ENCODE measurements at places on chromosomes 12 and 14.

GRCh38 chr12:84843593-84844144 is 68.9 kb downstream of the SLC6A15 start:
- DNase-seq = no peak

DNA sequence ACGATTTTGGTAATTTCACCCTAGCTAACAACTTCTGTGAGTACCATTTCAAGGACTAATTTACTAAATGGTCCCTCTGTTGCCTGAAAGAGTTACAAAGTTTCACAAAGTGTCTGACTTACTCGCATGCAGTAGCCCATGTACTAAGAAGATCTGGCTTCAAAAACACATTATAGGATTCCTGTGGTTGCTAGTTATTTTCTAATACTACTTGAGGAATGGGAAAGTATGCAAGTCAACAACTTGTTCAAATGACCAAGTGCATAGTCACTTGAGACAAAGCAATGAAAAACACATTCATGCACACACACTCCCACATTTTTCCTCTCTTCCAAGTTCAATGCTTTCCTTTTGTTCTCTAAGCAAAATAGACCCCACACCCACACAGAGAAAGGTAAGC is 219.7 kb upstream of the TMPO start:
- no peak for DNase-seq

GRCh38 chr12:49487605-49488004 is 51.2 kb upstream of the KCNH3 start:
- no peak for DNase-seq

- no peak for DNase-seq
These were observed 16.9 kb upstream of the MYF6 start for GRCh38 chr12:80690513-80690912.

DNA sequence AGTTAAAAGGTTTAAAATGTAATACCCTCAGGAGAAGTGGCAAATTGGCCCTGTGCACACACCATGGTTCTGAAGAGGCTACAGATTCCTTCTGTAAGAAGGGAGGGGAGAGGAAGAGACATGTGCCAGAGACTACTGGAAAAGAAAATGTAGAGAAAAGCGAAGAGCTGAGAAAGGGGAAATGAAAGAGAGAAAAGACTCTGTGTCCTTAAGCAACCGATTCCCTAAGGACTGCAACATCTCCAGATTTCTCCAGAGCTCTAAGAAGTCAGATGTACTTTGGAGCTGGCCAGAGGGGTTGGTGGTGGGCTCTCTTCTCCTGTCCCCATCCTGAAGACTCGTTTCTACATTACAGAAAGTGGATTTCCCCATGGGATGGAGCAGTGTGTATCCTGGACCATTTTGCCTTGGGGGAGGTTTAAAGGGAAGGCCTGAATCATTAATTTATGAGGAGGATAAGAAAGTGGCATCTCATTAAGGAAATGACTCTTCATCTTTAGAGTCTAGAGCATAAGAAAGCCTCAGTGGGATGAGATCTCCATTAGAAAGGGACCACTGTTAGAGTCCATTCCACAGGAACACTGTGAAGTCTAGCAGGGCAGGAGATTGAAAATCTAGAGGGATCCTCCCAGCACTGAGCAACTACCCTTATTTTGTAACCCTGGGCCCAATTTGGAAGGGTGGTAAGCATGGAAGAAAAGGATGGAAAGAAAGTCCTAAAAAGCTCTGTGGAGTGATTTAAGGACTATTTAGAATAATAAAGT is 45.5 kb upstream of the FUT8 start:
- DNase-seq = no peak

GRCh38 chr12:78641837-78642423 is 222.6 kb upstream of the SYT1 start:
- DNase-seq = no peak

GRCh38 chr14:26729851-26730250 is 132.0 kb upstream of the NOVA1 start:
- no peak for DNase-seq

- no peak for DNase-seq
These were observed 85.0 kb downstream of the SYNE3 start for GRCh38 chr14:95431199-95432143.

- no peak for DNase-seq
These were observed 6.2 kb upstream of the KRT86 start for GRCh38 chr12:52268212-52268611.

- no peak for DNase-seq
These were observed 50.4 kb upstream of the RIN3 start for GRCh38 chr14:92463141-92463540.

DNA sequence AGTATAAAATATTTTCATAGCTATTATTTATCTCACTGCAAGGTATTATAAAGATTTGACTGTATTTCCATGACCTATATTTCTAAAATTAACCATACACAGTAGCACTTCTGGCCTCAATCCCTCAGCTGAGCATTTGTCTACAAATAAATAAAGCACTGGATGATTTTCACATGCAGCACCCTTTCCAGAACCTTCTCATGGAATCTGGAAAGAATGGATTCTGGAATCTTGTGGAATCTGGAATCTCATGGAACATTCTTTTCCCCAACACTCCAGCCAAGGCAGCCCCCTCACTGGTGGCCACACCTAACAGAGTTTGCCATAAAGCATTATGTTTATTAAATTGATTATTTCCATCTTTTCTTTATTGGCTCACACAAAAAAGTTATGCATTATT is 199.2 kb downstream of the MSRB3 start:
- no peak for DNase-seq

- DNase-seq = no peak
These were observed 10.8 kb downstream of the MTERF2 start for GRCh38 chr12:106975993-106976658.

- peak; percentile 70 for DNase-seq
These were observed 198.2 kb downstream of the TSPAN9 start for GRCh38 chr12:3275171-3276041.

- DNase-seq = no peak
These were observed 57.1 kb downstream of the NUAK1 start for GRCh38 chr12:106081606-106082005.

DNA sequence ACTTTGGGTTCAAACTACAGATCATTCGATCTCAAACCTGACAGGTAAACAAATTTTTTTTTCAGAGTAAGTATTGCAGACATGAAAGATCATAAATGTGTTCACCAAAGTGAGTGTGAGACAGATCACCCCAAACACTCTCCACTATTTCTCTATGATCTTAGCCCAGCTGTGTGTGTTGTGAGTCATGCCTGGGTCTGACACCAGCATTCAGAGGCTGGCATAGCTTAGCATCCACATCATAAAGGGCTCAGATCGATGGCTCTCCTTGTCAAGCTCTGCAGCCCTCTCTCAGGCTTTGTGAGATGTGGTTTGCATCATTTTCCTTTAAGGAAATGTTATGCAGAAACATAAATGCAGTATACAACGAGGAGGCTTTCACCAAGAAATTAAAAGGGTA is 164.9 kb downstream of the ETV6 start:
- no peak for DNase-seq

- peak; percentile 60 for DNase-seq
These were observed 764 bp upstream of the SPTB start for GRCh38 chr14:64880221-64881121.

GRCh38 chr12:3655328-3655900 is 97.5 kb downstream of the CRACR2A start:
- DNase-seq = no peak

- no peak for DNase-seq
These were observed 1.3 kb downstream of the TEX52 start for GRCh38 chr12:2855546-2855945.

DNA sequence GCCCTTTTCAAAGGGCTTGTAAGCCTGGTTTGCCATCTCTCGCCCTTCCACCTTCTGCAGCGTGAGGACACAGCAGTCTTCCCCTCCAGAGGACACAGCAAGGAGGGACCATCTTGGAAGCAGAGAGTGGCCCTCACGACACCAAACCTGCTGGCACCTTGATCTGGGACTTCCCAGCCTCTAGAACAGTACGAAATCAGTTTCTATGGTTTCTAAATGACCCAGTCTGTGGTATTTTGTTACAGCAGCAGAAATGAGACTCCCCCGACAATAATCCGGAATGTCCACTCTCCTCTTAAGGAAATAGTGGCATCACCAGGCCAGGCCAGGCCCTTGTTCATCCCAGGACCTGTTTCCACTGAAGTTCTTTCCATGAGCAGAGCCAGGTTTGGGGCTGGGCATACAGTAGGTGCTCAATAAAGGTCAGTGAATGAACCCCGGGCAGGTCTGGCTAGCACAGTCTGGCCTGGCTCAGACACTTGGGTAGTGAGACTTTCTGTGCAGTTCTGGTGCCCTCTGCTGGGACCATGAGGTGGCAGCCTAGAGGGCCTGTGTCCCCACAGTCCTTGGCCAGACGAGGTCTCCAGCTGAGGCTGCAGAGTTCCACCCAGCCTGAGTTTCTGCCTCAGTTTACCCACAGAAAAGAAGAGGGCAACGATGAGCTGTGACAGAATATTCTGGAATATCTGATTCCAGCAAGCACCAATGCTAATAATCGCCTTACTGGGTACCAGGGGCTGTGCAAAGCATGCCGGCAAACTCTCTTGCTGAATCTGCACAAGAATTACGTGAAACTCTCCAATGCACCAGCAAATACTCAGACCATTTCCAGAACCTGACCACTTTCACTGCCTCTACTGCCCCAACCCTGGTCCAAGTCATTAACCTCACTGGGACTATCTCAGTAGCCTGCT is 14.0 kb downstream of the ABCB9 start:
- DNase-seq = peak; percentile 76

DNA sequence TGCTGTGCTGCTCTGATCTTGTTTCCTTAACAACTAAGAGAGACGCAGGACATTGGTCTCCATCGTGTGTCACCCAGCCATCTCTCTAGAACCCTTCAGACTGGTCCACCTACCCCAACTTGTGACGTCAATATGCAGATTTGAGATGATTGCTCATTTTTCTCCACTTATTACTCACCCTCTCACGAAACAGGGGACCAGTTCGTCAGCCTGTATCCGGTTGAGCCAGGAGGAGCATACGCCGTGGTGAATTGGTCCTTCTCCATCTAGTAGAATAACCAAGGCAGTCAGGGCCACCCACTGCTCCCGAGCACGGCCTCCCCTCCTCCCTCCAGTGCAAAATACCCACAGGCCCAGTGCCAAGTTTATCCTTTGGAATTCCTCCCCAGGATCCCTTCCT is 36.2 kb upstream of the FBXO21 start:
- DNase-seq = no peak

DNA sequence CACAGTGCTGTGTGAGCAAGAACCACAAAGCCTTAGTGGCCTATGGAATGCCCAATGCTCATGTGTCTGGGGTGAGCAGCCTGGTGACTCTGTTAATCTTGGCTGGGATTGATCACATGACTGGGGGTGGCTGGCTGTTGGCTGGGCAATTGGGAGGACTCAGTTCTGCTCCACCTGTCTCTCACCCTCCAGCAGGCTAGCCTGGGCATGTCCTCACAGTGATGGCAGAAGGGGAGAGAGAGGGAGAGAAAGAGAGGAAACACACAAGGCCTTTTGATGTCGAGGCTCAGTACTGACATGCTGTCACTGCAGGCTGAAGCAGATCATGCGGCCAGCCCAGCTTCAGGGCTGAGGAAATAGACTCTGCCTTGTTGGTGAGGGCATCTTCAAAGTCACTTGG is 136.8 kb downstream of the TBX5 start:
- no peak for DNase-seq

- DNase-seq = no peak
These were observed 21.1 kb downstream of the FKBP3 start for GRCh38 chr14:45112896-45113781.

DNA sequence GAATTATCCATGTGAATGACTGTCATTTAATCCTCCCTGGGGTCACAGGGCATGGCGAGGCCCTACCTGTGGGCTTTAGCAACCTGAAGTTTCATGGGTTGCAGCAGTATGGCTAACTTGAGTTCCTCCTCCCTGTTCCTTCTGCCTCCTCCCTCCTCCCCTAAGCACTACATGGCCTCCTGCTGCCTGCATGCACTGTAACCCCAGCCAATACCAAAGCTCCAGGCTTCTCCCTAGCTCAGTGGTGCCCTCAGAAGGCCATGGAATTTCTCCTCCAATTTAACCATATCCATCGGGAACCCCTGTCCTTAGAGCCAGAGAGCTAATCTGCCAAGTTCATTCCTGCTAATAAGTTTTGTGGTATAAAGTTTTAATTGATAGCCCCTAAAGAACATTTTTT is 95.1 kb downstream of the NT5DC3 start:
- no peak for DNase-seq

DNA sequence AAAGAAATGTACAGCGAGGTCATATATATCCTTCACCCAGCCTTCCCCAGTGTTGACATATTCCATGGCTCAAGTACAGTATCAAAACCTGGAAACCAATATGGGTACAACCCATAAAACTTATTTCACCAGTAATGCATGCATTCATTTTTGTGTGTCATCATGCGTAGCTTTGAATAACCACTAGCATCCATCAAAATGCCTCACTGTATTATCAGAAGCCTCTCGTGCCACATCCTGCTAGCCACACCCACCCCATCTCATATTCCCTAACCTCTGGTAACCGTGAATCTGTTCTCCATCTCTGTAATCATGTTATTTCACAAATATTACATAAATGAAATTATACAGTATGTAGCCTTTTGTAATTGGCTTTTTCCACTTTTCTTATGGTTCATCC is 314.3 kb downstream of the RAD51B start:
- DNase-seq = no peak

- DNase-seq = no peak
These were observed 20.9 kb downstream of the AKAP6 start for GRCh38 chr14:32350020-32350419.
